ENCODE measurements at places on chromosomes 6 and 20.

DNA sequence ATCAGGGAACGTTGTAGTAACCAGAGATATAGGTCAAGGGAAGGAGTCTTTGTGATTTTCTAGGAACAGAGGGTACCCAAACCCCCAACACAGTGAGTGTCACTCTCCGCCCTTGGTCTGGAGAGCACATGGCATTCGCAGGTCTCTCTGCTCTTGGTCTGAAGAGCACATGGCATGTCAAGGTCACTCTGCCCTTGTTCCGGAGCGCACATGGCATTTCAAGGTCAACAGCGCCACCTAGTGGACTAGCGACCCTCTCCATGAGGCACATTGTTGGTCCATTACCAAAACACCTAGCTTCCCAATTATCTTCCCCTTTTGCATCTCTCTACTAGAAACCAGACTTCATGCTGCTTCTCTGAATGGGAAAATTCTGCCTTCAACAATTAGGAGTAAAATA lies 260.0 kb downstream of the C6orf118 start:
- DNase-seq, result no peak

GRCh38 chr20:62426699-62427131 lies 624 bp downstream of the RBBP8NL start:
- DNase-seq, result no peak

DNA sequence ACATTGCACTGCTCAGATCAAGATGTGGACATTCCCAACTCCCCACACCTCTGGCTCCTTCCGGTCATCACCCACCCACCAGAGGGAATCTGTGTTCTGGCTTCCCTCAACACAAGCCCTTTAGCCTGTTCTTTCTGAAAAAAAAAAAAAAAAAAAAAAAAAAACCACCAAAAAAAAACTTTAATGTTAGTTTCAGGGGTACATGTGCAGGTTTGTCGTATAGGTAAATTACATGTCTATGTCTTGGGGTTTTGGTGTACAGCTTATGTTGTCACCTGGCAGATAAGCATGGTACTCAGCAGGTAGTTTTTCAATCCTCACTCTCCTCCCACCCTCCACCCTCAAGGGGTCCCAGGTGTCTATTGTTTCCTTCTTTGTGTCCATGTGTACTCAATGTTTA lies 135.8 kb upstream of the FOXA2 start:
- no peak for DNase-seq

DNA sequence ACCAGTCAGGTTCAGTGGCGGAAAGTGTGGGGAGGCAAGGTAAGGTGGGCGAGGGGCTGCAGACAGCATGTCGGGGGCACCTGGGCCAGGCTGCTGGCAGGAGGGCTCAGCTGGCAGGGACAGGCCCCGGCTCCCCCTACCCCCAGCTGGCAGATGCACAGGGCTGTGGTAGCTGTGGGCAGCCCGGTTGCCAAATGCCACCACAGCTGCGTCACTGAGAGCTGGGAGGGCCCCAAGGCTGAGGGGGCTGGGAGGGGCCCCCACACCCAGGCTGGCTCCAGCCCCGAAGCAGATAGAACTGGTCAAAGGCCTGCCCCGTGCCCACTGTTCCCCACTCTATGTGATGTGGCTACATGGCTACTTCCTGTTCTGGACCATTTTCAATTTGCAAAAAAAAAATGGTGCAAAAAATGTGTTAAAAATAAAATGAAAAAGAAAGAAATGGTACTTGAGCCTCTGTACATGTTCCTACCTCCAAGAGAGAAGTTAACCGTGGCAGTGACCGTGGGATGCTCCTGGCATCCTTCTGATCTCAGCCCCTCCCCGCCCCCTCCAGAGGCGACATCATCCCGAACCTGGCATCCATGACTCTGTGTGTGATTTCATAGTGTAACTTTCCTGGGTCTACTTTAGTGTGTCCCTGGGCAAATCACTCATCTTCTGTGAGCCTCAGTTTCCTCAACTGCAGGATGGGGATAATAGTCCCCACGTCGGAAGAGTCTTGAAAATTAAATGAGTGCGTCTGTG lies 64.4 kb downstream of the UBE2V1 start:
- DNase-seq, result no peak

DNA sequence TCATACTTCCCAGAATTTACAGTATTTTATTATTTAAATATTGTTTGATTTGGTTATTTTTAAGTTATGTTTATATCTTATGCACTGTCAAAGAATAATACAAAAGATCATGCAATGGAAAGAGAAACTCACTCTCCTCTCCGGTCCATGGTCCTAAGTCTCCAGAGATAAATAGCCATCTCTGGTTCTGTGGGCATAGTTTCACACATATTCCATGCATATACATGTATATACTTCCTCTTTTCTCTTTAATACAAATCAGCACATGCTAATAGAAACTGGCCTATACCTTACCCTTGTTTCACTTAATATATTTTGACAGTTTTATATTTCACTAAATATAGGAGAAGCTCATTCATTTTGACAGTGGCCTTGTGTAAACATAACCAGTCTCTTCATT lies 901.7 kb upstream of the CITED2 start:
- no peak for DNase-seq

- DNase-seq, result no peak
Observed at GRCh38 chr20:20783450-20783849, 71.0 kb upstream of the RALGAPA2 start.

DNA sequence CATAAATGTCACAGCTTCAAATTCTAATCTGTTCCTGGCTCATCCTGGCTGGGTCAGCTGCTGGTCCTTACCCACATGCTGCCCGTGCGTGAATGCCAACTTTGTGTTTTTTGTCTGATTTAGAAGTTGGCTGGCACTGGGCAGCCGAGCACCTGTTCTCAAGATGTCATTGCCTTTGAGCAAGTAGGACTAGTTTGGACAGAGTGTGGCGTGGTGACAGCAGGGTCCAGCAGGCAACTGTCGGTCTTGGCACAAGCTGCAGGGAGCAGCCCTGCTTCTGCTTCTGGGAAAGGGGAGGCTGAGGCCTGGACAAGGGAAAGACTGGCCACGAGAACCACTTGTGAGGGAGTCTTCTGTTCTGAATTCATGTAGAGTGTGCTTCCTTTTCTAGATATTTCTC lies 26.4 kb upstream of the ADRM1 start:
- no peak for DNase-seq

GRCh38 chr6:169339731-169340309 lies 86.2 kb upstream of the THBS2 start:
- DNase-seq, result no peak

DNA sequence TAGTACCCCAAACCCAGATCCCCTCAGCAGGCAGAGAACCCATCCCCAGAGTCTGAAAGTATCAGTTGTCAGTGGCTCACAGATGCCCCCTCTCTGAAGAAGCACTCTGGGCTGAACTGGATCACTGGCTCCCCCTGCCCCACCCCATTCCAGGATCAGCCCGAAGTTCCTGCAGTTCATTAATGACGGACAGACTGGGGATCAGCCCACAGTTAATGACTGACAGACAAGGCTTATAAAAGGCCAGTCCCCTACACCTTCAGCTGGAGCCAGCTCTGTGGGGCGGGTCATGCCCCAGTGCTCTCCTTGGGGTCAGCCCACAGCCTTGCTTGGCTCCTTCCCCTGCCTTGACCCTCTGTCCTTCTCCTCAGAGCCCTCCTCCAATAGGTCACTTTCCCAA lies 21.7 kb downstream of the KIAA1755 start:
- DNase-seq, result no peak

- DNase-seq, result no peak
Observed at GRCh38 chr6:130222775-130223174, at the start of gene SAMD3. SAMD3 (minus strand) TSS chr6:130222951; CDS start chr6:130215273, 7,678 bp downstream.

DNA sequence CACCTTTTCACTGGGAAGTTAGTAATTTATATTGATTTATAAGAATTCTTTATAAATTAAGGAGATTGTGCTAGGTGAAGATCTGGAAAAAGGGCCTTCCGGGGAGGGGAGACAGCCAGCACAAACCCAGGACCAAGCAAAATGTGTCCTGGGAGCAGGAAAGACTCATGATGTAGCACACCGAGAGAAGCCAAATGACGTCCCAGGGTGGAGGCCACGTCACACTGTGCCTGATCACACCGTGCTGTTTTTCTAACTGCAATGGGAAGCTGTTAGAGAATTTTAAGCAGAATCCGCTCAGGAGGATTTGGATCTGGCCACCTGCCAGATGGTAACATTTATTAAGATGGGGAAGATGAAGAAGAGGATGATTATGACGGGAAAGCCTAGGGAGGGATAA lies 72.7 kb upstream of the AKAP12 start:
- no peak for DNase-seq

GRCh38 chr20:54668271-54669039 lies 193.1 kb downstream of the DOK5 start:
- DNase-seq, result no peak

DNA sequence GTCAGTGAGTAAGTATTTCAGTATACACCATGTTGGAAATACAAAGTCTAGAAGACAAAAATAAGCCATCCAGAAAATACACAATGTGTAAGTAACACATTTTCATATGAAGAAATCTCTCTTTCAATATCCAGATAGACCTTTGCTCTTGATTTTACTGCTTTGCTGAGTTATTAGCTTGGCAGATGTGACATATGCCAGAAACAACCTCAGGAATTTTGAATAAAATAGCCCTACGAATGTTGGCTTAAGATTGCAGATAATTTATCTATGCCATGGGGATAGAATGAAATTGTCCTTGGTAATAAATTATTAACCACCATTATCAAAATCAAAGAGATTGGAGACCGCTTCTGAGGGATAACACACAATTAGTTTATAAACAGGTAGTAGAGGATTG lies 1036.9 kb upstream of the EPHA7 start:
- DNase-seq, result no peak

DNA sequence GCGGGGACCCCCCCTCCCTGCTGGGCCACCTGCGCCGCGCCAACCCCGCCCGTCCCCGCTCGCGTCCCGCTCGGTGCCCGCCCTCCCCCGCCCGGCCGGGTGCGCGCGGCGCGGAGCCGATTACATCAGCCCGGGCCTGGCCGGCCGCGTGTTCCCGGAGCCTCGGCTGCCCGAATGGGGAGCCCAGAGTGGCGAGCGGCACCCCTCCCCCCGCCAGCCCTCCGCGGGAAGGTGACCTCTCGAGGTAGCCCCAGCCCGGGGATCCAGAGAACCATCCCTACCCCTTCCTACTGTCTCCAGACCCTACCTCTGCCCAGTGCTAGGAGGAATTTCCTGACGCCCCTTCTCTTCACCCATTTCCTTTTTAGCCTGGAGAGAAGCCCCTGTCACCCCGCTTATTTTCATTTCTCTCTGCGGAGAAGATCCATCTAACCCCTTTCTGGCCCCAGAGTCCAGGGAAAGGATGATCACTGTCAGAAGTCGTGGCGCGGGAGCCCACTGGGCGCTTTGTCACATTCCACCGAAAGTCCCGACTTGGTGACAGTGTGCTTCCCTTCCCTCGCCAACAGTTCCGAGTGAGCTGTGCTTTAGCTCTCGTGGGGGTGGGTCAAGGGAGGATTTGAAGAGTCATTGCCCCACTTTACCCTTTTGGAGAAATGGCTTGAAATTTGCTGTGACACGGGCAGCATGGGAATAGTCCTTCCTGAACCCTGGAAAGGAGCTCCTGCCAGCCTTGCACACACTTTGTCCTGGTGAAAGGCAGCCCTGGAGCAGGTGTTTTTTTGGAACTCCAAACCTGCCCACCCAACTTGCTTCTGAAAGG lies 2.1 kb downstream of the VEGFA start:
- peak; percentile 28 for DNase-seq

- DNase-seq, result no peak
Observed at GRCh38 chr6:158410784-158411183, 98.5 kb downstream of the TULP4 start.

DNA sequence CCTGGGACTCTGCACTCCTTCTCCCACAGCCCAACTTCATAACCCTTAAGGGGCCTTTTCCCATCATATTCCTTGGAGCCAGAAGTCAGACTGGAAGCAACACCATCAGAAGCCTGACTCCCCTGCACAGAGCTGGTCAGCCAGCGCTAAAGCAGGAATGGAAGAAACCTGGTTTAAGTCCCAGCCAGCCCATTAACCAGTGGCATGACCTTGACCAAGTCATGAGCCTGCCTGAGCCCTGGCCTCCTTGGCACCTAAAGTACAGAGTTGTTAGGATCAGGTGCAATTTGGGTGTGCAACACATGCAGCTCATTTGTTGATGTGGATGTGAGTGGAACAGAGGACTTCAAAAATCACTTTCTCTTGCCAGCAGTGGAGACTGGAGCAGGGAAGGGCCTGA lies 20.8 kb downstream of the FOXP4 start:
- no peak for DNase-seq

- no peak for DNase-seq
Observed at GRCh38 chr20:57259938-57260921, 6.2 kb downstream of the BMP7 start.

DNA sequence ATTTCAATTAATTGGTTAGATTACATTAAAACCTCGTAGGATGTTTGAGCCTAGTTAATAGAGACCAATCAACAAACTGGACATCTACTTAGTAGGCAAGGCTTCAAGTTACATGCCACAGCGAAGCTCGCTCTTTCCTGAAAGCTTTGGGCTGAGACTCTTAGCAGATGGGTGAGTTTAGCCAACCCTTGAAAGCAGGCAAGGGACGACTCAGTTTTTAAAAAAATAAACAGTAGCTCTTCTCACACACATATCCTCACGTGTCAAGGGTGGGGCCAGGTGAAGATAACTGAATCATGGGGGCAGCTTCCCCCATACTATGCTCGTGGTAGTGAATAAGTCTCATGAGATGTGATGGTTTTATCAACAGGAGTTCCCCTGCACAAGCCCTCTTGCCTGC lies 775 bp downstream of the MTFR2 start:
- peak; percentile 18 for DNase-seq

DNA sequence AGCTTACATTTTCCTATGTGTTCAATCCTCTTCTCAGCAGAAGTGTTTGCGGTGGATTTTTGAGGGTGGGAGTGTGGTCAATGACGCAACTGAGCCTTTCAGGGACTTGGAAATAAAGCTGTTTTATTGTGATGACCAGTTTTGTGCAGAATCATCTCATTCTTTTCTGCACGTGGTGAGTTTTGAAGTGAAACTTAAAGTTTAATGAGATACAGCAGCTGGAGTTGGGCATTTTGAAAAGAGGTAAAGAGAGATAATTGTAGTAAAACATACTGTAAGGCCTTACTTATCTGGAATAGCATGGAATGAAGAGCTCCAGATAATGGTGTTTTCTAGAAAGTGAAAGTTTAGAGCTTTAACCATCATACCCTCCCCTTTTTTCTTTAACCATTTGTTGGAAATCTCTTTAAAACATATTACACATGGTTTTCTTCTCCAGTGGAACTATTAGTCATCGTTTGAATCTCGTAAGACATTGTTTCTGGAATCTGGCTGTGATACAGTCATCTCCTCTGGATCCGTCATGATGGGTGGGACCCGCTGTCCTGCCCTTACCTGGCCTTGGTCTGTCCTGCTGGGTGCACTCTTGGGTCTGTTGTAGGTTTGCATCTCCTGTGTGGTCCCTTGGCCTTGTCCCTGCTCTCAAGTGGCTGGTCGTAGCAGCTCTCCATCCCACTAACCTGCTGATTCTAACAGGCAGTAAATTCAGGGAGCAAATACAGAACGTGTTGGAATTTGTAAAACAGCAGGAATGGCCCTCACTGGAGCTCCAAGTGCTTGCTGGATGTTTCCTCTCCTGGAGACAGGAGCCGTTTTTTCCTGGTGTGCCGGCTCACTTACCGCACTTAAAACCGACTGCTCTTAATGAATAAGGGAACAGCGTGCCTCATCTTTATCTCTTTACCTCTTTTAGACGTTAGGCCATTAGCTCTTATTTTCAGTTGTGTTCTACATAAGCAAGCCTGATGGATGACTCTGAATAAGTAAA lies 29.8 kb downstream of the UST start:
- DNase-seq, result peak; percentile 68

GRCh38 chr20:41057999-41058673 lies 29.5 kb downstream of the TOP1 start:
- peak; percentile 86 for DNase-seq

GRCh38 chr20:37869334-37869861 lies 33.5 kb upstream of the VSTM2L start:
- no peak for DNase-seq

- no peak for DNase-seq
Observed at GRCh38 chr20:5357946-5358345, 41.2 kb upstream of the PROKR2 start.
